H9 (cell line): ENCODE measurements at places on chromosomes 2 and 18. TPM values are rescaled to one million over a fixed set of nuclear protein-coding genes. Genes with fewer than 3 reads are reported as not detected.

- no peak for DNase-seq
Observed at GRCh38 chr2:234514099-234514498, 17.2 kb upstream of the ARL4C start.

- DNase-seq: peak; percentile 47
Observed at GRCh38 chr2:98730707-98731040, 258 bp downstream of the MGAT4A start.

- no peak for DNase-seq
Observed at GRCh38 chr2:217223222-217223930, 363.5 kb upstream of the TNP1 start.

DNA sequence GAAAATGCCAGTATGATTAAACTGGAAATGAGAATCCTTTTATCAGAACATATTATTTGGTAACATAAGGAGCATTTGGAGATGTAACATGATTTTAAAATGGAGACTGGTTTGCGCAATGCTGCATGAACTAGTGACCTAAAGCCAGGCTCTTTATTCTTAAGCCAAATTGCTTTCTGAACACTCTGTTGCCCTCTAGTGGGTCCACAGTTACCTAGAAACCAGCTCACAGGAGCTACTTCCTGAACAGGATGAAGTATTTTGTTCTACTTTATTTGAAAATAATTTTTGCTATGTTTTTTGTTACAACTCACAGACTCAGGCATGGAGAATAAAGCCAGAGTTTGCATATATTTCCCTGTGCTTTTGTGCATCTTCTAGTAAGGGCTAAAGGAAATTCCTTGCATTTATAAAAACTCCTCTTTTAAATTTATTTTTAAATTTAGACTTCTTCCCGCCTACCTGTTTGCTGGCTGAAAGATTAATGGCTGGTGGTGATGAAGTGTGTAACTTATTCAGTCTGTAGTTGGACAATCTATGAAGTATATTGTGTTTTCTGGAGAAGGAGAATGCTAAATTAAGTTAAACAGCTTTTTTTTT lies 146.7 kb downstream of the PARD3B start:
- DNase-seq: peak; percentile 40

DNA sequence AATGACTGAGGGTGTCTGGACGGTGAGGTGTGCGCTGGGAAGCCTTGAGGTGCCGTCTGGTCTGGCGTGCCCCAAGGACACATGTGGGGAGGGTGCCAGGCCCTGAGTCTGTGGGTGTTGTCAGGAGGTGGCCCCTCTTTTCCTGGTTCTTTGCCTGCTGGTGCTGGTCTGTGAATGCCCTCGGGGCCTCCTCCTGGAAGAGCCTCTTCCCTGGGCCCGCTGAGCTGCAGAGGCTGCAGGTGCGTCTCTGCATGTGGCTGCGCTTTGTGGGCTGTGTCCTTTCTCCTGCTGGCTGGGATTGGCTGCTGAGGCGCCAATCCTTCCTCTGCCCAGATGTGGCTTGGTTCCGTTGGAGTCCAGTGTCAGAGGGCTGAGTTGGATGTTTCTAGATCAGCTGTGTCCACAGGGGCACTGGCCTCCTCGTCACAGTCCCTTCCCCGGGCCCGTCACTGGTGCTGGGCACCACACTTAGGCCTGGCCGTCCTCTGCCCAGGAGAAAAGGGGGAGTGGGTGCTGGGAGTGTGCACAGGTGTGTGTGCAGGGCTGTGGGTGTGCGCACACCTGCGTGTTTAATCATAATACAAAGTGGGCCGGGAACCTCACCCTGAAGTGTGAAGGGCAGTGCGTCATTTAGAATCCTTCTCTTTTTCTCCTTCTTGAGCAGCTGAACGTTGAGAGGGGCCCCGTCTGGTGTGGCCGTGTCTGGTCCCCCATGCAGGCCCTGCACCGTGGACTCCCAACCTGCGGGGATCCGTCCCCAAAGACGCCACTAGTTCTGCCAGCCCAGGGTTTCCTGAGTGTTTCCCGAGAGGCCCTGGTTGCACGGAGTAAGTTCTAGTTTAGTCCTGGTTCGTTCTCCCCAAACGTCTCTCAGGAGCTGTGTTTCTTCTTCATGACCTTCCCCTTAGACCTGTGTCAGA lies 35.5 kb downstream of the RTP5 start:
- DNase-seq: peak; percentile 27

- no peak for DNase-seq
Observed at GRCh38 chr2:110843959-110844510, 111.7 kb downstream of the ACOXL start.

DNA sequence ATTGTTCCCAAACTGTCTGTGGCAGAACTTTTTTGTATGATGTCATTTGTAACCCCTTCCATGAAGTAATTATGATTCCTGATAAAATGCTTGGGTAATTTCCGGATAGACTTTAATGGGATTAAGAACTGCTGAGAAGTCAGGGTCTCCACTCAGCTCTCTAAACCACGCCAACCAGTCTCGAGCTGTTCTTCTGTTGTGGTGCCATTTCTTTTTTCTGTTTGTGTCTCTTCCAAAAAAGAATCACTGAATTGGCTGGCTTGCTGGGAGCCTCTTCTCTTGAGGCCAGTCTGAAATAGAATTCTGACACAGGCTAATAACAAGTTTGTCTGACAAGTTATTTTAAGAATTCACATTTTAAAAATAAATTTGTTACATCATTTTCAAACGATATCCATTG lies 198.9 kb downstream of the BCL2 start:
- no peak for DNase-seq

DNA sequence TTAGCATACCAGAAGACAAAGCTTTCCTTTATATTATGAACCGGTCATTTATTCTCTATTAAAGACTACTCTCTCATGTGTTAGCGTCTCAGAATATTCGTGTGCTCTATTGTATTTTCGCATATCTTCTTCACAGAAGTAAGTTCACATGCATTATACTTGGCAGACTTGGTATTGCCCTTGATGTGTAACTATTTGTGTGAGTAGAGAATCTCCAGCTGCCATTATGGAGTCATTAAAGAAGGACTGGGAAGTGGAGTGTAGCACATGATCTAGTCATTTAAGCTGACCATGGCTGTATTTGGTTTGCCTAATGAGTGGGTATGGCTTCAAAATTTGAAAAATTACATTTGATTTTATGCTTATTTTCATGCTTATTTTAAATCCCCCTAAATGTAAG lies 92.9 kb downstream of the TTC27 start:
- no peak for DNase-seq

GRCh38 chr2:226136739-226137138 lies 662.9 kb downstream of the IRS1 start:
- no peak for DNase-seq

- DNase-seq: no peak
Observed at GRCh38 chr2:237097326-237097910, 11.7 kb downstream of the COPS8 start.

GRCh38 chr2:101858246-101858645 lies 133.5 kb upstream of the IL1R2 start:
- DNase-seq: no peak

GRCh38 chr2:133495226-133495625 lies 73.0 kb downstream of the NCKAP5 start:
- DNase-seq: no peak

DNA sequence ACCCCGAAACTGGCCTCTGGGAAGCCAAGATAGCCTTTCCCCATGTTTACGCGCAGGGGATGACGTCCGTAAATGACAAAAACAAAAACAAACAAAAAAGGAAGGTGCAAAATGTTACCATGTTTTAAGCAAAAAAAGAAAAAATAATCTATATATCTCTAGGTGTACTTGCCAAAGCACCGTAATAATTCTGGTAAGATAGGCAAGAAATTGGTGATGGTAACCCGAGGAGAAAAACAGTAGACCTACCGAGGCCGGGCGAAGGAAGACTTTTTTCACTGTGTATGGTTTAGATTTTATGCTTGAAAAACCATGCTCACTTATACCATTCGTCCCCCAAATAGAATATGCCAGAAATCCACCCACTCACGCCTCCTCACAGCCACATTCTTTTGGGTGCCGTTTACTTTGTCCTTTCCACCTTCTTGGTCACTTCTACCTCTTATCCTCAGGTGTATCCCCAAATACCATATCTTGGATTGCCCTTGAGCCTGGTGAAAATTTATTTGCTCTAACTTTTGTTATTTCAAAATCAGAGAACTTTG lies 8.0 kb downstream of the GATA6 start:
- DNase-seq: no peak

GRCh38 chr18:48032876-48033789 lies 102.7 kb upstream of the SMAD2 start:
- DNase-seq: no peak

GRCh38 chr2:26035090-26035743 lies 1.3 kb downstream of the RAB10 start:
- no peak for DNase-seq

GRCh38 chr2:190478572-190479195 lies 55.8 kb downstream of the NEMP2 start:
- DNase-seq: no peak

GRCh38 chr2:173647681-173648311 lies 293.1 kb downstream of the CDCA7 start:
- no peak for DNase-seq

- no peak for DNase-seq
Observed at GRCh38 chr2:161159456-161160225, 587 bp upstream of the TANK start.

GRCh38 chr18:42892181-42892580 lies 223.3 kb downstream of the RIT2 start:
- DNase-seq: no peak

- no peak for DNase-seq
Observed at GRCh38 chr2:129768036-129768386, 211.5 kb upstream of the RAB6C start.

GRCh38 chr18:8685141-8685913 lies 20.0 kb upstream of the MTCL1 start:
- DNase-seq: no peak

- no peak for DNase-seq
Observed at GRCh38 chr18:77433076-77433475, 183.4 kb downstream of the GALR1 start.

DNA sequence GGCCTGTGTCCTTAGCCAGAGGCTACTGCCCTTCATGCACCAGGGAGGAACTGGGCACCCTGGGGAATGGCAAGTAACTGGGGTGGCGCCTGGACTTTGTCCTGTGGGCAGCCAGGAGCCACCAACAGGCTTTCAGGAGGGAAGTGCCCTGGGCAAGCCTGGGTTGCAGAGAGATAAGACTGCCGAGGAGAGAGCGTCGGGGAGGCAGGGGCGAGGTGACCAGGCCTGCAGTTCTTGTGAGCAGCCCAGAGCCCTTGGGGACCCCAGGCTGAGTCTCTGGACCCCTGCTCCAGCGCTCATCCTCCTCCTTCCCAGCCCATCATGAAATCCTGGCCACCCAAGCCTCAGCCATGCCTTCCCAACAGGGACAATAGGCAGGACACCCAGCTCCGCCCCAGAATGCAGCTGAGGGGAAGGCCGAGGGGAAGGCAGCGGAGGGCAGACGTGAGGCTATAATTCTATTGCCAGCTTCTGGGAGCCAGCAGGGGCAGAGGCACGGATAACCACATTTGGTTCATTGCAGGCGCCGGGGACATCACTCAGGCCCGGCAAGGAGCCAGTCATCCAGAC lies 25.1 kb downstream of the ADRA2B start:
- no peak for DNase-seq

DNA sequence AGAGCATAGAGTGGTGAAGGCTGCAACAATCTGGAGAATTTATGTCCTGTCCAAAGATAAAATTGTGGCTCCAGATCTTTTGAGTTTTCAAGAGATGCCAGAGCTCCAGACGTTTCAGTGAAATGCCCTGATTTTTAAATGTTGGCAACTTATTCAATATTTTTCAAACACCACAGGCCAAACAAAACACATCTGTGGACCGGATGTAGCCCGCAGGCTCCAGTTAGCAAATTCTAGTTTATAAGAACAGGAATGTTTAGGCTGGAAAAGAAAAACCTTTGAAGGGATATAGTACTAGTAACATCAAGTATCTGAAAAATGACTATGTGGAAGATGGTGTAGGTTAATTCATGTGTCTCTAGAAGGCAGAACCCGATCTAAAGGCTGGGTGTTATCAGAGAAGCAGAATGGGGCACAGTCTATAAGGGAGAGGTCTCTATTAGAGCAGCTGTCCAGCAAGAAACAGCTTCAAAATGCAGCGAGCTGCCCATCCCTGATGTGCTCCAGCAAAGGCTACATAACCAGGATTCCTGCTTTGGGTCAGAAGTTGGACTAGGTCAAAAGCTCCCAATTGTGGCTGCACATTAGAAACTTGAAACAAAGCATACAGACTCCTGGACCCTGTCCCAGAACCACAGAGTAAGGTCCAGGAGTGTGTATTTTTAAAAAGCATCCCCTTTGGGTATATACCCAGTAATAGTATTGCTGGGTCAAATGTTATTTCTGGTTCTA lies 105.9 kb downstream of the ANKRD44 start:
- DNase-seq: no peak

GRCh38 chr18:43422518-43422917 lies 145.2 kb upstream of the SYT4 start:
- DNase-seq: peak; percentile 39

Gene EDAR
- total RNA-seq: not detected in 2 replicates

Gene GALNT13
- 6.6 and 6.7 TPM in 2 replicates for total RNA-seq

Gene NPAS2
- 1.1 and 1.3 TPM in 2 replicates for total RNA-seq

Gene SCYGR7
- not detected in 2 replicates for total RNA-seq

Gene CDH20
- not detected in 2 replicates for total RNA-seq

Gene PDK1
- total RNA-seq: 74.4 and 74.7 TPM in 2 replicates

Gene B3GNT7
- 39.1 and 42.2 TPM in 2 replicates for total RNA-seq

Gene GALR1
- 0.02 and 0.07 TPM in 2 replicates for total RNA-seq

Gene CD8B
- total RNA-seq: 0.24 TPM in 1 of 2 replicates, not detected in the other

Gene GAREM1
- total RNA-seq: 4.4 and 5.2 TPM in 2 replicates

Gene KDM3A
- total RNA-seq: 24.8 and 28.1 TPM in 2 replicates

Gene ALK
- total RNA-seq: not detected in 2 replicates
